Stimulated activated CD8-positive, alpha-beta memory T cell treated with anti-CD3 and anti-CD28 coated beads, Interleukin-12 subunit alpha, Interleukin-12 subunit beta, amount 100 ng/mL, for 1 hour (primary cell): ENCODE measurements at places on chromosomes 7 and 10.

DNA sequence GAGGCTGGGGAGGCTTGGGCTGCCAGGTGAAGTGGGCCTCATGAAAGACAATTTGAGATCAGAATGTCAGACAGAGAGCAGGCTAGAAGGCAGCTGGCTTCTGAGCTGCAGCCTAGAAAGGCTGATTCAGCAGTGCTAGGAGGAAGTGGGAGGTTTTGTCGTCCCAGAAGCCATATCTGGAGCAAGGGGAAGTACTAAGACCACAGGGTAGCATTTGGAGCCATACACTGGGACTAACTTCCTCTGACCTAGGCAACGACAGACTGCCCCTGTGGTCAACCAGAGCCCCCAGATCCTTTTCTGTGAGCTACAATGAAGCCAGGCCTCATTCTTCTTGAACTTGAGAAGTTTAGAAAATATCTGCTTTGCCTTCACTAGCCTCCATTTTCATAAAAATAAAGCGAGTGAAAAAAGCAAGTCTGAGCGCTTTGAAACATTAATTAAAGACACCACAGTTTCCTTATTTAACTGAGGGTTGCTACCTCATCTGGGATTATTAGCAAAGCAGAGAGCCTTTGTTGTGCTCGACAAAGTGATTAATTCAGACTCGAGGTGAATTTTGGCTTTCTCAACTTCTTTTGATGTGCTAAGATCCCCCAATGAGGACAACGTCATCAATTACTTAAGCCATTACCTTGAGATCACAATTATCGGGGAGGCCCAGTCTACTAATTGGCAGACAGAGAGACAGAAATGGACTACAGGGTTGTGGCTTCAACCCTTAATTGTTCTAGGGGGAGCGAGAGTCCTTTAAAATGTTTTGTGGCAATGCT lies 26.6 kb downstream of the TBXAS1 start:
- DNase-seq: no peak

GRCh38 chr7:118183428-118183785 lies 557 bp upstream of the LSM8 start:
- no peak for DNase-seq

GRCh38 chr7:98870807-98871491 lies 1.1 kb upstream of the TMEM130 start:
- no peak for DNase-seq

DNA sequence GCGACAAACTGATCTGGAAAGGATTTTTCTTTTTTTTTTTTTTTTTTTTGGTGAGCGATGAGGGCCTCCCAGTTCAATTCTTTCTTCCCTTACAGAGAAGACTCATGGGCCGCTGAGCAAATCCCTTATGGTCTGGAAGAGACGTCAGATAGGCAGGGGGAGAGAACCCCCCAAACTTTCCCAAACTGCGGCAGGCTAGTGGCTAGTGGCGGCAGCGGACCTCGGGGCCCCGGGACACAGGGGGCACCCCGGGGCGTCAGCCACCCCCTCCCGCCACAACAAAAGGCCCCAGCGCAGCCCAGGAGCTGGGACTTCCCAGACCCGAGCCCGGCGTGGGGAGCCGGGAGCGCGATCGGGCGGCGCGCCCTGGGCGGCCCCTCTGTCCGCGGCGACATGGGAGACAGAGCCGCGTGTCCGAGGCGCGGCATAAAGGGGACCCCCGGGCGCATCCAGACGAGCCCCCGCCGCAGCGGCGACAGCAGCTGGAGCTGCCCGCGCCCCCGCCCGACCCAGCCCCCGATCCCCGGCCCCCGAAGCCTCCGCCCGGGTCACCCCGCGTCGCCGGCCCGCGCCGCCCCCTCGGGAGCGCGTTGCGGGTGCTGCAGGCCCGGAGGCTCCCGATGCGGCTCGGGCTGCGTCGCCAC lies 755 bp downstream of the FAM171A1 start:
- no peak for DNase-seq

GRCh38 chr10:35726846-35727245 lies 84.8 kb upstream of the FZD8 start:
- DNase-seq: no peak

DNA sequence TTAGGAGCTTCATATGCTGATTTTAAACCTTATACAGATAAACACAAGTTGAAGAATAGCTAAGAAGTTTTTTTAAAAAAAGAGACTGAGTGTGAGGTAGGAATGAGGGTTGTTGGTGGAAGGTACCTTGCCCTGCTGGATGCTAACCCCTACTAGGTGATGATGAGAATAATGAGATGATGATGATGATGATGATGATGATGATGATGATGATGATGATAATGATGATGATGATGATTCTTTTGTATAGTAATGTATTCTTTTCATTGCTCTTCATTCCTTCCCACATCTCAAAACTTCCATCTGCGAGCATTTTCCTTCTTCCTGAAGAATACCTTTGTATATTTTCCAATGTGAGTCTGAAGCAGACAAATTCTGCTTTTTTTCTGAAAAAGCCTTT lies 14.1 kb upstream of the TMEM273 start:
- no peak for DNase-seq

- no peak for DNase-seq
Observed at GRCh38 chr7:26043801-26044200, 108.2 kb upstream of the NFE2L3 start.

- no peak for DNase-seq
Observed at GRCh38 chr7:70336536-70336935, 738.3 kb downstream of the AUTS2 start.

DNA sequence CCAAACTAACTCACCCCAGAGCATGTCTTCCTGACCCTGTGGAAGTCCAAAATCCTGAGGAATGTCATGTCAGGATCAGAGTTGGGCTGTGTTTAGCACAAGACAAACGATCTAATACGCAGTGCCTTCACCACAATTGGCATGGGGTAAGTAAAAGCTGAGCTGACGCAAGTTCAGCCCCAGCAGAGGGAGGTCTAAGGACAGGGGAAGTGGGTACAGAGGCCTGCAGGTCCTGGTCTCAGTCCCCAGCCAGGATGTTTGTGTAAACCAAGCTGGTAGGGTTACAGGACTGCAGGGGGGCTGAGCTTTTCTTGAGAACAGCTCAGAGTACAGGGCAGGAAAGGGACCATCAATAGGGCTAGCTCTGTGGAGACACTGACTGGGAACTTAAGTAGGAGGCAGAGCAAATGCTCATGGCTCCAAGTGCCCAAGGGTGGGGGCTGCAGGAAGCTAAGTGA lies 5.3 kb upstream of the KCNIP2 start:
- no peak for DNase-seq

DNA sequence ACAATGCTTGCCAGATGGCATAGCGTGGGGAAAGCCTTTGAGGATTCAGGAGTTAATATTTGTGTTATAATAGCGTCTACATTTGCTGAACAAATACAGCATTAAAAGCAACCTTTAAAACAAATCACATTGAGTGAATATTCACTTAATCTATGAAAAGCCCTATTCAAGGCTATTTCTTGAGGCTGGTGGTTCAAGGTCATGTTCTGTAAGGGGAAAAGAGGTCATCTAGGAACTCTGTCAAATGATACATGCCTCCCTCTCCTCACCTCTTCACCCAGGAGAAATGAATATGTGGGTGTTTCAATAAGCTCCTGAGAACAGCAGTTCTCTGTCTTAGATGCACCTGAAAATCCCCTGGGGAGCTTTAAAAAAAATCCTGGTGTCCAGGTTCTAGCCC lies 303.0 kb downstream of the ELMO1 start:
- no peak for DNase-seq

DNA sequence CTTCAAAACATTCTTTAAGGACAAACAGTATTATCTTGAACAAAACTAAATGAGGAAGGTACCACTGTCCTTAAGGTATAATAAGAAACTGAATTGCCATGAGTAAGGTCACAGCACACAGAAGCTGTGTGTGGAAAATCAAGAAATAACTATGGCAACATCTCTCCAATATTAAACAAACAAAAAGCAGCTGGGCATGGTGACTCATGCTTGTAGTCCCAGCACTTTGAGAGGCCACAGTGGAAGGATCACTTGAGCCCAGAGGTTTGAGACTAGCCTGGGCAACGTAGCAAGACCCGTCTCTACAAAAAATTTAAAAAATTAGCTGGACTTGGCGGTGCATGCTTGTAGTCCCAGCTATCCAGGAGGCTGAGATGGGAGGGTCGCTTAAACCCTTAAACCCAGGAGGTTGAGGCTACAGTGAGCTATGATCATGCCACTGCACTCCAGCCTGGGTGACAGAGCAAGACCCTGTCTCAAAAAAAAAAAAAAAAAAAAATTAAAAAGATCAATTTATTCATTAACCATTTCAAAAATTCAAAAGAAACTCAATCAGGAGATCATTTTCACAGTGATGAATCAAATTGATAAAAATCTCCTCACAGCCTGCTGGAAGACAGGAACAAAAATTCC lies 195.4 kb downstream of the SKIDA1 start:
- DNase-seq: no peak

GRCh38 chr10:88386821-88387773 lies 196.0 kb downstream of the RNLS start:
- no peak for DNase-seq

GRCh38 chr7:157538321-157538720 lies 201.5 kb downstream of the DNAJB6 start:
- no peak for DNase-seq

DNA sequence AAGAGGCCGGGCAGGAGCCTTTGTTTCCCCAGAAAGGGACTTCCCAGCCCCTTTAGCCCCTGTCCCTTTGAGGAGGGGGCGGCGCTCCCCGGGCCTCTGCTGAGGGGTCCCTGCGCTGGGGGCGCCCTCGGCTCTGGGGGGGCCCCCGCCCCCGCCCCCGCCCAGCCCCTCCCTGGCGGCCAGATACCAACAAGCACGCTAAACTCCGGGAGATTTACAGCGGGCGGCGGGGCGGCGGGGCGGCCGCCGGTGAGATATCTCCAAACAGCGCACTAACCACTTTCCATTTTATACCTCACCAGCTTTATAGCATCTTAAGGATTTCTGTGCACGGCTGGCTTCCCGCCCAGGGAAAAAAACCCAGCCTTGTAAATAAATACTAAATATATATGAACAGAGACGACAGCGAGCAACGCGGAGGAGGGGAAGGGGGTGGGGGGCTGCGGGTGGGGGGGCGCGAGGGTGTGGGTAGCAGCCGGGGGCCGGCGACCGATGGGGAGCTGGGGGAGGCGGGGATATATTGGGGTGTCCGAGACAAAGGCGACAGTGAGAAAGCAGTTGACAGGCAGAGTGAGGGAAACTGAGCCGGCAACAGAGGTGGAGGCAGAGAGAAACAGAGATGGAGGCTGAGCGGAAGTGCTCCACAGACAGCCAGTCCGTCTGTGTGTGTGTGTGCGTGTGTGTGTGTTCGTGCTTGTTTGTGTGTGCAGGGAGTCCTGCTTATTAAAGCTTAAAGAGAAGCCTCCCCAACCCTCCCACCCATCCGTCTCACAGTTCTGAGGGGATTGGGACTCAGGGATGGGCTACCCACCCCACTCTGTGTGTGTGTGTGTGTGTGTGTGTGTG lies 85.8 kb downstream of the HIF1AN start:
- peak; percentile 7 for DNase-seq

DNA sequence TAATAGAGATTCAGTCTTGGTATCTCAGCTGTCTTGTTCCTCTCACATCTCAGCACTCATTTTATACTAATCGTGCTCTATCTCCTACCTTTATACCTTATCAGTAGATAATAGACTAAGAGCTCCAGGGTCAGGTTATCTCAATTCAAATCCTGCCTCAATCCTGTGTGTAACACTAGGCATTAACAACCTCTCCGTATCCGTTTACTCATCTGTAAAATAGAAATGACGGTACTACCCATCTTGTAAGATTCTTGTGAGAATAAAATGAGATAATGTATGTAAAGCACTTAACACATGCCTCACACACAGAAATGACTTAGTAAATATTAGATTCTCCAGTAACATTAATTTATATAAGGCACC lies 622 bp upstream of the P4HA1 start:
- DNase-seq: no peak

- DNase-seq: no peak
Observed at GRCh38 chr7:92881091-92881485, 44.7 kb upstream of the CDK6 start.

DNA sequence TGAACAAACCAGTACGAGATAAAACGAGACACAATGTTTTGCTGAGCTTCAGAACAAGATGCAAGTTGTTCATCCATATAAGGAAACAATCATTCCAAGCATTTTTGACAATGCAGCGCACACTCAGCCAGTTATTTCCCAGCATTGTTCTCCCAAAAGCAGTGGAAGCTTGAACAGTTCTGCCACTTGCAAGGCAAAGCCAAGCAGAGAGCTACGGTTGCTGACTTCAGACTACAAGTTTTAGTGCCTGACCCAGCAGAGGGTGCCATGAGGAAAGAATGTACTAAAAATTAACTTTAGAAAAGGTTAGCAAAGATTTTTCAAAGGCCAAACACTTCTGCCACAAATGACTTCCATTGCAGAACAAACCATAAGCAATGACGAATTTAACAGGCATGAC lies 152.5 kb downstream of the SLC25A13 start:
- no peak for DNase-seq

GRCh38 chr7:151626422-151627115 lies 106.9 kb upstream of the RHEB start:
- DNase-seq: no peak

GRCh38 chr7:99731638-99732374 lies 3.2 kb downstream of the CYP3A7 start:
- DNase-seq: no peak

DNA sequence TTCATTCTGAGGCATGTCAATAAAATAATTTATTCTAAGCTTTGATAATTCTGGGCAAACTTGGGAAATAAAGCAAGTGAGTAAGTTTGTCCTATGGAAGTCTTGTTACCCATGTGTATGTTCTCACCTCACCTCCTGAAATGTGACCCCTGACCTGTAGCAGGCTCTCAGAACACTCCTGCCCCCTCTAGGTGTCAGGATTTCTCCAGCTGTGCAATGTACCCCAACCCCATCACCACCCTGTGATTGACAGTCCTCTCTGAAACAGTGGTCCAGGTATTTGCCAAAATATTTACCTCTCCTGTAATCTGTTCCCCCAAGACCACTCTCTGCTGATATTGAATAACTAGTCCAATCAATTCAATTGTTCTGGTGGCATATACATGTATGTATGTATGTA lies 122.6 kb upstream of the PTER start:
- no peak for DNase-seq
